Activated CD8-positive, alpha-beta T cell treated with anti-CD3 and anti-CD28 coated beads, Interleukin-2, amount 10 ng/mL, durations not matched to agents 7 days and 5 days (primary cell): ENCODE measurements at places on chromosomes 16 and 17. TPM values are rescaled to one million over a fixed set of nuclear protein-coding genes. Genes with fewer than 3 reads are reported as not detected.

The FAM20A gene
- total RNA-seq, result not detected

The C16orf92 gene
- total RNA-seq, result not detected

The CCL5 gene
- 275 TPM for total RNA-seq

The HSD11B2 gene
- not detected for total RNA-seq

DNA sequence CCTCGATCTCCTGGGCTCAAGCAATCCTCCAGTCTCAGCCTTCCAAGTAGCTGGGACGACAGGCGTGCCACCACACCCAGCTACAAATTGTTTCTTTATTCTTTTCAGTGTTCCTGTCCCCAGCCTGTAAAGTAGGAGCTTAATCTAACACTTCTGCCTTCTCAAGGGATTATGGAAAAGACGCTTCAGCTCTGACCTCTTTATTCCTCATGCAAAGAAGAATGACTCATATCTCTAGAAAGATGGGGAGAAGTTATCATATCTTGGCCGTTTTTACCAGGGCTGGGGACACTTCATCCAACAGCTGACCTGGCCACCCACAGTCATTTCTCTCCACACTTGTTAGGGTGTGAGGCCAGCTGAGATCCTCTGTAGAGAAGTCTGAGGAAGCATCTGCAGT lies 172.6 kb downstream of the HAPSTR1 start:
- no peak for DNase-seq

DNA sequence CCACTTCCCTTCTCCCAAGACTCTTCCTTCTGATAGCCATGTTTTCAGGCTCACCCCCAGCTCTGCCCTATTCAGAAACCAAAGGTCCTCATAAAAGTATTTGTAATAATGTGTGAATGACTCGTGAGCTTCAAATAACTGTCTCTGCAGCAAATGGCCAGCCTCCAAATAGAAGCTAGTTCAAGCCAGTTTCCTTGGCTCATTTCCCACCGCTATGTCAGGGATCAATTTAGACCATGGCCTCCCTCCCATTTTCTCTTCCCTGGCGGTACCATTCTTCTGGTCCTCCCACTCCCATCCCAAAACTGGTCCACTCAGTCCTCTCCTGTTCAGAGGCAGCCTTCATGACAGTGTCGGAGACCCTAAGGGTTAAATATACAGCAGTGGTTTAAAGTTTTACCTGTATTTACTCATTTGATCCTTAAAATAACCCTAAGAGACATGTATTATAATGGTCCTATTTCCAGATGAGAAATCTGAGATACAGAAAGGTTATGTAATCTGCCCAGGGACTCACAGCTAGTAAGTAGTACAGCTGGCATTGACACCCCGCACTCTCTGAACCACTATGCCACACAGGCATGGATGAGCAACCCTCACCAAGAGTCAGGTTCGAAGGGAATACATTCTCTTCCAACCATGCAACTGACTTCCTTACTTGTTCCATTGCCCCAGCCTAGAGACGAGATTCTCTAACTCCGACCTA lies 42.9 kb downstream of the GAS7 start:
- no peak for DNase-seq

DNA sequence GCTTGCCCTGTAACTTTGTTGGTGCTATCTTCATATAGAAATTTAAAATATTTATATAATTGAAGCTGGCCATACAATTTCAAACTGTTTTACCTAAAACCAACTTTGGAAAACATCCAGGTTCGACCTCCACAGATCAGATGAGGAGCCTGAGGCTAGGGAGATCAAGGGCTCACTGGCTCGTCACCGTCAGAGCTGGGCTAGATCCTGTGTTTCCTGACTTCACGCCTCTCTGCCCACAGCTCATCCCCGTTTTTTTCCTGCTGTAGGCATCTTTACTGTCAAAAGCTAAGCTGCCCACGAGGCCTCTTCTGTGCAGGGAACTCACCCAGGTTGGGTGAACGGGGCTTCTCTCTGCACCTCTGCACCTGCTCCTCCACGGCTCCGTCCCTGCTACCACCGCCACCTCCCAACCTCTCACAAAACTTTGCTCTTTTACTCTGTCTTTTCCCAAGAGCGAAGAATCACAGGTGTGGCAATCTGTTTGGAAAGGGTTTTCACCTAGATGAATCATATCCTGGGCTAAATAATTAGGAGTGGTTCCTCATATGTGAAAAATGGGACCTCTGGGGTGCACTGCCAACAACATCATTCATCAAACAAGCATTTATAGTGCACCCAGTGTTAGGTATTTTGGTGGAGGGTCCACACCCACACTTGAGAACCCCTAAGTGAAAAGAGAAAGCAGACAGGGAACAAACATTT lies 24.8 kb upstream of the KDM6B start:
- DNase-seq, result no peak

- no peak for DNase-seq
Measured at GRCh38 chr16:83732536-83732935, 75.2 kb upstream of the HSBP1 start.
